ENCODE measurements at places on chromosomes 13 and 19.

DNA sequence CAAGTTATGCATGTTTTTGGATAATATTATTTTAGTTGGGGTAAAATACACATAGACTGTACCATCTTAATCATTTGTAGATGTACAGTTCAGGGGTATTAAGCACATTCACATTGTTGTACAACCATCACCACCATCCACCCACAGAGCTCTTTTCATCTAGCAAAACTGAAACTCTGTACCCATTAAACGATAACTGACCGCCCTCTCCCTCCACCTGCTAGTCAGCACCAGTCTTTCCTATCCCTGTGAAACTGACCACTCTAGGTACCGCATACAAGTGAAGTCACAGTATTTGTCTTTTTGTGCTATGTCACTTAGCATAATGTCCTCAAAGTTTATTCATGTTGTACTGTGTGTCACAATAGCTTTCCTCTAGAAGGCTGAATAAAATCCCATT, 60.2 kb upstream of the GTF2F2 start:
- DNase-seq, result no peak

GRCh38 chr13:94595950-94596574, at the start of gene TGDS:
TGDS (minus strand) TSS chr13:94596152; CDS start chr13:94596136, 16 bp downstream.
- peak; percentile 95 for DNase-seq

GRCh38 chr19:51259348-51260245, 8.7 kb downstream of the SIGLECL1 start:
- peak; percentile 29 for DNase-seq

DNA sequence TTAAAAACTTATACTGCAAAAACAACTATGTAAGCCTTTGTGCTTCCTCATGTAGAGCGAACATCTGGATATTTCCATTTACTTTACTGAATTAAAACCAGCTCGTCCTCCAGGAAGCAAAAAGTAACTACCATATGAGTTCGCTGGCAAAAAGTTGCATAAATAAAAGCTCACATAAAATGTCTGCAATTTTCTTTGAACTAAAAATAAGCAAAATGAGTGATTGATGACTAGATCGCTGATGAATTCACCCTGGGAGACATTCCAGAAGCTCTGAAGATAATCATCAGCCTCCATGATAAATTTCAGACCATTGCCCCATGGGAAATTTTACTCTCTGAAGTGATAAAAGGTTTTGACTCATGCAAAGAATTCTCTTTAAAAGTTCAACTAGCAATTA, 67.3 kb upstream of the SACS start:
- DNase-seq, result no peak

GRCh38 chr13:105118426-105118985, 1417.0 kb downstream of the EFNB2 start:
- no peak for DNase-seq

DNA sequence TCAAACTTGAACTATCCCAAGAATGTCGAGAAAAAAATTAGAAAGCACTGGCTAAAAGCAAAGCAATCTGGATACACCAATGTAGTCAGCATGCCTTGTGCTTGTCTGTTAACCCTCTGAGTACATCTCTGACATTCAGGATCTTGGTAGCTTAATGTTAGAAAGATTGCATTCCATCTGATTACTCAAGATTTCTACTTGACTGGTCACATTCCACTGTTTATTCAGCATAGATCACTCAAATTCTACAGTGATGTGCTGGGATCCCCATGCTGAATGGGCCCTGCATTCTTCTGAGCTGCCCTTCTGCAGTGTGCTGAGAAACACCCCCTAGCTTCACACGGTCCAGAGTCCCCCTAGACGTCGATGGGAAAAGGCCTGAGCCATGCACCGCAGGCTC, 295.4 kb upstream of the MAB21L1 start:
- DNase-seq, result peak; percentile 18

GRCh38 chr13:109784590-109785140, 1.7 kb downstream of the IRS2 start:
- no peak for DNase-seq

DNA sequence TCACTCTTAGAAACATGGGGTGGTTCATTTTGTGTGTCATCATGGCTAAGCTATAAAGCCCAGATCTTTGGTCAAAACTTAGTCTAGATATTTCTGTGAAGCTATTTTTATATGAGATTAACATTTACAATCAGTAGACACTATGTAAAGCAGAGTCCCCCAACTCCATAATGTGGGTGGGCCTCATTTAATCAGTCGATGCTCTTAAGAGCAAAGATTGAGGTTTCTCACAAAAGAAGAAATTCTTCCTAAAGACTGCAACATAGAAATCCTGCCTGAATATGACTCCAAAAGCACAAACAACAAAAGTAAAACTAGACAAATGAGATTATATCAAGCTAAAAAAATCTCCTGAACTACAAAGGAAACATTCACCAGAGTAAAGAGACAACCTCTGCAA, 642.2 kb downstream of the DIAPH3 start:
- DNase-seq, result no peak

DNA sequence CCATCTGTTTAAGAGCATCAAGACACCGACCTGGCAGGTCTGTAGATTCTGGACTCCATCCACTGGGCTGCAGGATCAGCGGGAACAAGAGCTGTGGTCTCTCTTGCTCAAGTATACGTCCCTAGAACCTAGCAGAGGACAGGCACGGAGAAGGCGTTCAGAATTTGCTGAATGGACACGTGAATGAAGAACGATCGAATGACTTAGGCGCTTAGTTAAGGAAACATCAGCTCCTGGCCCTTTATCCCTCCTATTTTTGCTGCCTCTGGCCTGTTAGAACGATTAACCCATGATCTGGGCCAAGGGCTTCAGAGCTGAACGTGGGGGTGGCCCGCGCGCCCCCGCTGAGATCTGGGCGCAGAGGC, 953 bp downstream of the DZIP1 start:
- DNase-seq, result no peak
